ENCODE measurements at places on chromosomes 11 and 22. TPM values are rescaled to one million over a fixed set of nuclear protein-coding genes. Genes with fewer than 3 reads are reported as not detected.

Gene NXPE4
- not detected for polyA plus RNA-seq

DNA sequence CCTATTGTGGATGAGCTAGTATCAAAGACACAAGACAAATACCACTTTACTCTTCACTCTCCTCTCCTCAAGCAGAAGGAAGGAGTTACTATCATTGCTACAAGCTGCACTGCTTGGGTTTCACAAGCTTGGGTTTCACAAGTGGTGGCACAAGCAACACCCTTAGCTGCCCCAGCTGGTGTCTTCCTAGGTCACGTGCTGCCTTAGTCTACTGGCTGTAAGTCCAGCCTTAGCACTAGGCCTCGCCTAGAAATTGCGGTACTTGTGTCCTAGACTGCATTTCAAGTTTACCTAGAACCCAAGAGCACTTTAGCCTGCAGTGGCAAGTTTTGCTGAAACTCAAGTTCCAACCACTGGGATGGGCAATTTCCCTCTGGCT lies 86.6 kb downstream of the EHF start:
- no peak for DNase-seq

- no peak for DNase-seq
Measured at GRCh38 chr11:78414321-78415051, 3.1 kb downstream of the GAB2 start.

DNA sequence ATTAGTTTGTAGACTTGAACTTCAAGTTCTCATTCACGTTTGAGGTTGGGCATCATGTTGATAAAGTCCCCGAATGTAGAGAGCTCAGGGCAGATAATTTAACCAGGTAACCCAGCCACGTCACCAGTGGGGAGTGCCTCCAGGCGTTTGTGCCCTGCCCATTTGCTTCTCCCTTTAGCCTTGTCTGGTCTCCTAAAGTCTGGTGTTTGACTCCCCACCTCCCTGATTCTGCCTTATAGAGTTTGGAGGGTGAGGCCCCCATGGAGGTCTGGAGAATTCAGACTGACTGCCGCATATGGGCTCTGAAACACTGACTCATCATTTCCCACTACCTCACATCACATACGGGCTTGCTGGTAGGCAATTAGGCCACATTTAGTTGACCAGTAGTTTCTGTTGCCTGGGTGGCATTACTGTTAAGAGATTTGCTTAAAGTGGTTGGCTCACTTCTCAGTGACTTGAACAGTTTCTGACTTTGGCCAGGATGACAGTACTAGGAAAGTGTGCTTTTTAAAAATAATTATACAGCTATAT lies 99.3 kb upstream of the GAL start:
- no peak for DNase-seq
